ENCODE measurements at places on chromosomes 1 and 21.

DNA sequence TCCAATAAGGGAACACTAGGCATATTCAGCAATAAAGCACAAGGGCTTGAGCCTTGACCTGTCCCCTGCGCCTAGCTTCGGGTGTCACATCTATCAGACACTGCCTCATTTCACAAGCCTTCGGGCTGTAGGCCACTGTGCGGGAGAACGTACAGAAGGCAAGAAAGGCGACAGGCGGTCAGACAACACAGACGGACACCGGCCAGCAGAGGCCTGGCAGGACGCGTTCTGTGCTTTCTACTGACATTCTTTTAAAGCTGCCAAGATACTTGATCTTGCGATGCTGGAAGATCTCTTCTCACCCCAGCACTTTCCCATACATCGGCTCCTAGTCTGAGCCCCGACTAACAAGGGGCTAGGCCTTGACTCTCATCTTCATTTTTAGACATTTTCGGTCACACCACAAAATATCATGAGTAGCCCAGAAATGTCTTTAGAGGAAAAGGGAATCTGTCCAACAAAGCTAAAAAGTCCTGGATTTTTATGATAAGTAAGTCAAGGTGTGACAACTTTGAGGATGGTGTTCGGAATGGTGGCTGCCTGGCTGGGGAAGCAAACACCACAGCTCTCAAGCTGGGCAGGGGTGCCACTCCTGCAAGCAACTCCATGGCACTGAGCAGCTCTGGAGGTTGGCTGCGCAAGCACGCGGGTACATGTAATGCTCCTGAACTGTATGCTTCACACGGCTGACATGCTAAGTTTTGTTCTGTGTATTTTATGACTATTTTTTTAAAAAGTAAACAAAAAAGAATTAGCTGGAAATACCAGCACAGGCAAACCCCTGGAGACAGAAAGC lies 18.7 kb downstream of the RIPK4 start:
- no peaks in the 10 kb centered on the region for H3K4me1 ChIP-seq
- no peak for DNase-seq
- H3K27ac ChIP-seq: no peak overlapping the region
- no peaks in the 10 kb centered on the region for H3K36me3 ChIP-seq
- H3K4me3 ChIP-seq: no peak overlapping the region

DNA sequence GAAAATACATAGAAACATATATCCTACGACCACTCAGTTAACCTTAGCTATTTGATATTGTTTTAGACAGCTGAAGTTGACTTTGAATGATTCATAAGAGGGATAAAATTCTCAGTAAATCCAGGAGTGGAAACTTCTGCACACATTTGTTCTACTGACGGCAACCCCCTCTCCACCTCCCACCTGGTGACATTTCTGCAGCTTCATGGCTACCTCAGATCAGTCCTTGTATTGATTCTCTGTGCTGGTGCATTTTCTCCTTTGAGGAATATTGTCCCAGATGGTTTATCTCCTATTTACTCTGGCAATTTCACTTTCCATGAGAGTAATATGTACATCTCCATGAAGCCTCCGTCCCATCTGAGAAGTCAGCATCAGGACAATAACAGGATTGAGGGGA lies 57.7 kb upstream of the COA6 start:
- no peaks in the 10 kb centered on the region for H3K27me3 ChIP-seq
- no peak overlapping the region for H3K4me3 ChIP-seq
- no peak overlapping the region for H3K27ac ChIP-seq

DNA sequence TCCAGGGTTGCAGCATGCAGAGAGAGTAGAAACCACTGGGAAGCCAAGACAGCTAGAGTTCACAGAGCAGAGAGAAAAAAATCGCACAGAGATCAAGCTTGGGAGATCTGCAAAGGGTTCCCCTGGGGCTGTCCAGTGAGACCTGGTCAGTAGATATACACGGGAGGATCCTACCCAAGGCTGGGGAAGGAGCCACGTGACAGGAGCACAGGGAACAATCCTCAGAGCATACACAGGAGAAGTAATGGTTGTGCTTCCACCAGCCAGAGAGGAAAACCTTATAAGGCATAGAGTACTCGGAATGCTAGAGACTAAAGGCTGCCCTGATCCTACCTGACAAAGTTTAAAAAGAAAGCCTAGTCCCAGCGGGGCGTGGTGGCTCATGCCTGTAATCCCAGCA lies 53.9 kb downstream of the GABPA start:
- H3K36me3 ChIP-seq: no peaks in the 10 kb centered on the region
- no peak for DNase-seq
- H3K27ac ChIP-seq: no peak overlapping the region
- no peak overlapping the region for H3K4me3 ChIP-seq
- no peaks in the 10 kb centered on the region for H3K27me3 ChIP-seq
- H3K4me1 ChIP-seq: peaks cover 5% of the 10 kb centered on the region

- no peak for DNase-seq
- no peaks in the 10 kb centered on the region for H3K27me3 ChIP-seq
- no peak overlapping the region for H3K27ac ChIP-seq
- H3K4me1 ChIP-seq: peaks cover 12% of the 10 kb centered on the region
- no peak overlapping the region for H3K4me3 ChIP-seq
These were observed 11.9 kb downstream of the TSPAN2 start for GRCh38 chr1:115077286-115077983.

- peak; percentile 7 for DNase-seq
- peaks cover 5% of the 10 kb centered on the region for H3K4me1 ChIP-seq
- no peak overlapping the region for H3K27ac ChIP-seq
- H3K4me3 ChIP-seq: no peak overlapping the region
These were observed 3.6 kb upstream of the GPR61 start for GRCh38 chr1:109535971-109536491.

DNA sequence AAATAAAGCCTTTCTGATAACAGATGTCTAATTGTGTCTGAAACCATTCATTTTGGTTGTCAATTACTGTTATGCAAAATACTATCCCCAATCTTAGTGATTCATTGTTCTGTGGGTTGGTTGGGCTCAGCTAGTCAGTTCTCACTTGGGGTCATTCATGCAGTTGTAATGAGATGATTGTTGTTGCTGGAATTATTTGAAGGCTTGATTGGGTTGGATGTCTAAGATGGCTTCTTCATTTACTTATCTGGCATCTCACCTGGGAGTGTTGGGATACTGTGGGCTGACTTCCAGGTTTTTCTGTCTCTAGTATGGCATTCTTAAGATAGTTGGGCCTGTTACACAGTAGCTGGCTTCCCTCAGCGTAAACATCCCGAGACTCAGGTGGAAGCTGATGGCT lies 217.8 kb upstream of the B3GALT2 start:
- H3K4me1 ChIP-seq: no peaks in the 10 kb centered on the region
- no peaks in the 10 kb centered on the region for H3K36me3 ChIP-seq
- H3K27ac ChIP-seq: no peak overlapping the region
- no peak overlapping the region for H3K4me3 ChIP-seq
- no peak for DNase-seq
- no peaks in the 10 kb centered on the region for H3K27me3 ChIP-seq

GRCh38 chr1:33849211-33849610 lies 14.7 kb upstream of the HMGB4 start:
- H3K4me1 ChIP-seq: no peaks in the 10 kb centered on the region
- DNase-seq: no peak
- no peak overlapping the region for H3K4me3 ChIP-seq

DNA sequence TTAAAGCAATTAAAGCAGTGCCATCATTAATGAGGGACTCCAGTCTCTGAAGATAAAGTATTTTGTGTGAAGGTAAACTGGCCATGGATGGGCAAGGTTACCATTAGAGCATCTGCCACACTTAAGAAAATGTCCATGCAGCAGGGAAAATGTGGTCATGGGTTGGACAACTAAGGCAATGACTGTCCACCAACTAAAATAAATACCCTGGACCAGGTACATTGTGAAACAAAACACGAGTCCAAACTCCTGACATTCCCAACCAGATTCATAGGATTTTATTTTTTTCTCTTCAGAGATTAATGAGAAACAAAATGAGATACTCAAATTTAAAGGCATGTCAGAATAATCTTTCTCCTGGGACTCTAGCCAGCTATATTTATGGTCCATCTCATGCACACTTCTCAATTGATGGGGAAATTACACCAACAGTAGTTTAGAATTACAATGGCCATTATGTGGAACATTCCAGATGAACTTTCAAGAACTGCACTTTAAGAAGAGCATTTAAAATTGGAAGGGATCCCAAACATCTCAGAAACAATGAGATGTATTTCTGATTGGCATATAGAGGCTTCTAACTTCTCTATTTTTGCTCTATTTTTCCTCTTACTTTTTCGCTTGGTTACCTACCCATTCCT lies 8.1 kb downstream of the GBP7 start:
- DNase-seq: no peak
- H3K36me3 ChIP-seq: no peaks in the 10 kb centered on the region
- H3K4me3 ChIP-seq: no peak overlapping the region
- H3K4me1 ChIP-seq: no peaks in the 10 kb centered on the region
- H3K27me3 ChIP-seq: no peaks in the 10 kb centered on the region

DNA sequence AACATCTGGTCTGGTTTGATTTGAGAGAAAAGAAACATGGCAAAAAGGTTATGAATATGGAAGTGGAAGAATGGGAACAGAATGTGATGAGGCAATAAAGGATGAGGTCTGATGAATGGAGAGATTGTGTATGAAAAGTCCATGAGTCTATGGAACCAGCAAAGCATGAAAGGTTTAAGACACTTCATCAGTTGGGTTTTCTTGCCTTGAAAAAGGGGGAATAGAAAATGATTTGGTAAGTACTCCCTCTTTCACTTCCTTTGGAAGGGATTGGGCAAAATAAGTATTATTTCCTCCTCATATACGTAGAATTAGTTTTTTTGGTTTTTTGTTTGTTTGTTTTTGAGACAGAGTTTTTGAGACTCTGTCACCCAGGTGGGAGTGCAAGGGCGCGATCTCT lies 155.8 kb downstream of the TRIM33 start:
- DNase-seq: no peak
- no peaks in the 10 kb centered on the region for H3K36me3 ChIP-seq
- H3K27me3 ChIP-seq: no peaks in the 10 kb centered on the region
- H3K27ac ChIP-seq: no peak overlapping the region

Data from common myeloid progenitor, CD34-positive (primary cell).